ENCODE measurements at places on chromosomes 7 and 10.
A peak's percentile ranks its signal among the peaks of the same experiment; 100 is the strongest.

DNA sequence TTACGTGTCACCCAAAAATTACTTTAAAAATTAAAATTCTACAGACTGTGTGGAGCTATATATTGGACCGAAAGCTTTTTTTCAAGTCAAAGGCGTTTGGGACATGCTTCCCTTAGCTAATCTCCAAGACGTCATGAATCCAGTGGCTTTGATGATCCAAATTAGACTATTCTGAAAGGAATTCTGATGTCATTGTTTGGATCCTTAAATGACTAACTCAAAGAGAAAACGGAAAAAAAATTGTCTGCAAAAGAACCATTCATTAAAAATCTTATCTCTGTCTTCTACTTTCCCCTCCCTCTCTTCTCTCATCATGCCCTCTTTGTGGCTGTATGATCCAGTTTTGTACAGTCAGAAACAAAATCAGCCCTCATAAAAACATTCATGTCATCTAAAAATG, 161.8 kb downstream of the ETV1 start:
- DNase-seq, result no peak

DNA sequence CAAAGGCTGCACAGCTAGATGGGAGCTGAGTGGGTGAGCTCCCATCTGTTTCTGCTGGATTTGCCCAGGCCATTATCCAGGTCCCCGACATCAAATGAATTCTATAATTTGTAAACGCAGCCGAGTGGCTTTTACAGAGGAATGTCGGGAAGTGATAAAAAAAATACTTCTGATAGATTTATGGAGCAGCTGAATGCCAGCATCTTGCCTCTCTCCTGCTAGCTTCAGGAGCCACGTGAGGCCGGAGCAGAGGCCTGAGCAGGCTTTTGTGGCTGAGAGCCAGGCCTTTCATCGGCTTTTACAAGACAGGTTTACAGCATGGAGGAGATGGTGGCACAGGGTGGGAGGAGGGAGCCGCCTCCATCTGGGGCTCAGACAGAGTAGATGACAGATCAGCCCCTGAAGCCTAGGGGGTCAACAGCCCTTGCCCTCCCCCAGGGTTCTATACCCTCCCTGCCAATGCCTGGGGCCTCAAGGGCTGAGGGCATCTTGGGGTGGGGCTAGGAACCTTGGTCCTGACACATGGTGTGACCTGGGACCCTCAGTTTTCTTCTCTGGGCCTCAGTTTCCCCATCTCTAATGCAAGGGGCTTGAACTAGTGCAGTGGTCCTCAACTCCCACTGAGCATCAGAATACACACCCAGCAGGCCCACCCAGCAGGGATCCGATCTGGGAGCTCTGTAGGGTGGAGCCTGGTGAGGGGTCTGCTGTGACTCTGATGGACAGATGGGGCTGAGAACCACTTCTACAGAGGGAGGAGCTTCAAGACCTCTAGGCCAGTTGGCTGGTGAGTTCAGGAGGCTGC, 44.2 kb upstream of the PCBD1 start:
- DNase-seq, result no peak

DNA sequence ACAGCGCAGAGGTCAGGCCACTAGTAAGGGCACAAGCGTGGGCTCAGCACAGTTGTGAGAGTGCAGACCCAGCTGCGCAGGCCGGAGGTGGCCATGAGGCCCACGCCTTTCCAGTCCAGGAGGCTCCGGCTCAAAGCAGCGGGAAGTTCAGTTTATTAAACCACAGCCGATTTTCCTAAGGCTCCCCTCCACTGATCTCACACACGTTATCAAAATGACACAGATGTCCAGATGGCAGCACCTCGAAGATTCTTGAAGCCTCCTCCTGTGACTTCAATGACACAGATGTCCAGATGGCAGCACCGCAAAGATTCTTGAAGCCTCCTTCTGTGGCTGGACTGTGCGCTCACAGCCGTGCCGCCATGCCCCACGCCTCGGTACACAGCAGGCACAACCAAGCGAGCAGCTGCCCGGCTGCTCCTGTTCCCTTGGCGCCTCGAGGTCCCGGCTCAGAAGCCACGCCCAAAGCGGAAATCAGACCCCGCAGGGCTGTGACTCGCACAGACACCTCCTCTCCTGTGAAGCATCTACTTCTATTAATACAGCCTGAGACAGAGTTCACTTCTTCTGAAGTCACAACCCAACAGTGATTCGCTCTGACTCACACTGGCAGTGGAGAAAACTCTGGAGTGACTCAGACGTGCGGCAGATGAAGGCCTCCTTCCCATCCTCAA, 122.7 kb downstream of the MAD1L1 start:
- DNase-seq, result no peak

DNA sequence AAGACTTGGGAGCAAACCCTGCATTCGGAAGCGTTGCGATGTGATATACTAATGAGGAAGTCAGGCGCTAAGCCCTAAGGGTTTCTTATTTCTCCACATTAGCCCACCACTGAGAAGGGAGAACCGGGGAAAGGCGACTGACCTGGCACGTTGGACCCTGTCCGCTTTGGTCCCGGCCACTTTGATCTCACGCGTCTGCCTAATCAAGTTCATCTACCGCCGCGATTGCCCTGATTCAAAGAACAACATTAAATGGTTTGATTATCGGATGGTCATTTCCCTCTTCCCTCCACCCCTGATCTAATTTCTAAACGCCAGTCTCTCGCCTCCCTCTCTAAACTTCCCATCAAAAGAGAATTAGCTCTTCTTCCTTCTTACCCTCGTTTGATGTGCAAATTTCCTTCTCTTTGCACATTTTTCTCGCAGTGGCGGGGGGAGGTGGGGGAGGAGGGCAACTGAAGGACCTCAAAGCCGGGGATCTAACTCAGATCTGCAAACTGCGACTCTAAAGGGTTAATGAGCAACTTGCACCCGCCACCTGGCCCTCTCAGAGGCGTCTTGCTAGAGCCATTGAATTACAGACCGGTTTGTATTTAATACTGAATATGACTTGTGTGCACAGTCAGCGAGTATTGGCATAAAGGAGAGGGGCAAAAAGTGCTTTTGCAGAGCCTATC, 687 bp upstream of the DKK1 start:
- peak; percentile 30 for DNase-seq

DNA sequence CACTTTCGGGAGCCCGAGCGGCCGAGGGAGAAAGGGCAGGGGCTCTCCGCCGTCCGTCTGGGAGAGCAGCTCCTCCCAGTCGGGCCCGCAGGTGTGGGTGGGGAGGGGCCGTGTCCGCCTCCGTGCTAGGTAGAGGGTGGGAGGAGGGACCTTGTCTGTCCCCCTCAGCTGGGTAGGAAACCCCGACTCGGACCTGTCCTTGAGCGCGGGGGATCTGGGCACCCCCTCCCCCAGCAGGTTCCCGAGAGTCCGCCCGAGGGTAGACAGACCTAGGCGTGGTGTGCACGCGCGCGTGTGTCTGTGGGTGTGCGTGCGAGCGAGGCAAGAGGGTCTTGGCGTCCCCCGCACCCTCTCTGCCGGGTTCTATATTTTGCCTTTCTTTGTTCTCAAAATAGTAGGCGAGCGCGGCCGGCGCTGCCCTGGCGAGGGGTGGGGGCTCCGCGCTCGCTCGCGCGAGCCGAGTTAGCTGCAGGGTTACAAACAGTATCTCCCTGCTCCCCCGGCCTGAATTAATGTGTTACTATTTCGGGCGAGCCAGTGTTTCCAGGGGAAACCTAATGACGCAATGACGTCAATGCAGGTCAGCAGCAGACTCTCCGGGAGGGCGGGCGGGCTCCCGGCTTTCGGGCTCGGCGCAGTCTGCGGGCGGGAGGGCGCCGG, 73.9 kb upstream of the LEP start:
- DNase-seq, result no peak

DNA sequence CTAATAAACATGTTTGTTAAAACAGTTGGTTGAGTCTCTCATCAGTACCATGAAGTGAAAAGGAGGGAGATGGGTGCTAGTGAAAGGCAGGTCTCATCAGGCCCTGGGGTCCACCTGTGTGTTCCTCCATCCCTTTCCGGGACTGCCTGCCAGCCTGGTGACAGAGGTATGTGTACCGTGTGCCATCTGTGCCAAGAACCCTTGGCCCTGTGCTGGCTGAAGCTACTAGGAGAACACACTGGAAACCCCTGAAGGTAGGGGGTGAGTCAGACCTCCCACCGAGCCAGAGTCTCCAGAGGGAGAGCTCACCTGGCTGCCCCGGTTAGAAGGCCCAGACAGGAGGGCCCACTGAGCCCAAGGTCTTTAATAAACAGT, 2.3 kb downstream of the DDIT4 start:
- no peak for DNase-seq

DNA sequence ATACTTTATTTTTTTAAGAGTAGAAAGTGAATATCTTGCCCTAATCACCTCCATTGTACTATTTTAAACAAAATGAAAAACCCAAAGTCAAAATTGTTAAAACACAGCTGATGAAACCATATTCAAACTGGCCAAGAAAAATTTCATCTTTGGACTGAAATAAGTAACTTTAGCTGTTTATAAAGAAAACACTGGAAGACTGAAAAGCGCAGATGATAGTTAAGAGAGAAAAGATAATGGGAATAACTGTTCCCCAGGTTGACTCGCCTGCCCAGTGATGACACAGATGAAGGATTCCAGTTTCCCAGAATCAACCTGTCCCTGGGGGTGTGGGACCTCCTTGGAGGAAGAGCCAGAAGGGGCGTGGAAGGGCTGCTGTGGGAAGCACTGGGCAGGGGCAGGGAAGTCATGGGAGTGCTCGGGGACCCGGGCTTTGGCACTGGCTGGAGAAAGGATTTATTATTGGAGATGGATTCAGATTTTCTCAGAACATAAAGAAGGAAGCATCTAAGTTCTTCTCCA, 43.1 kb downstream of the DENND2A start:
- no peak for DNase-seq

DNA sequence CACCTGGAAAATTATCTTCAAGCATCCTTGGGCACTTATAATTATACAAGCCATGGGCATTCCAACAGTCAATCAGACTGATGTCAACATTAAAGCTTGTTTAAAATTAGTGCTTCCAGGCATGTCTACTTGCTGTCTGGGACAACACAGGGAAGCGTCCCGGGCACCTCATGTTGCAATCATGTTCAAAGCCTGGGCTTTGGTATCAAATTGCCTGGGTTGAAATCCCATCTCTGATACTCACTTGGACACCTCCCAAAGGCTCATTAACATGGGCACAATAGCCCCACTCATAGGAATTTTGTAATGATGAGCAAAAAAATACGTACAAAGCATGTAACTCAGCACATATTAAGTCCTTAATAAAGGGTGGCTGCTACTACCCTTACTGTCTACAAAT, 14.4 kb downstream of the AIFM2 start:
- DNase-seq, result no peak

GRCh38 chr10:105239311-105240219, 598.5 kb downstream of the SORCS3 start:
- no peak for DNase-seq

- no peak for DNase-seq
Measured at GRCh38 chr7:132154248-132154647, 422.0 kb downstream of the PLXNA4 start.

DNA sequence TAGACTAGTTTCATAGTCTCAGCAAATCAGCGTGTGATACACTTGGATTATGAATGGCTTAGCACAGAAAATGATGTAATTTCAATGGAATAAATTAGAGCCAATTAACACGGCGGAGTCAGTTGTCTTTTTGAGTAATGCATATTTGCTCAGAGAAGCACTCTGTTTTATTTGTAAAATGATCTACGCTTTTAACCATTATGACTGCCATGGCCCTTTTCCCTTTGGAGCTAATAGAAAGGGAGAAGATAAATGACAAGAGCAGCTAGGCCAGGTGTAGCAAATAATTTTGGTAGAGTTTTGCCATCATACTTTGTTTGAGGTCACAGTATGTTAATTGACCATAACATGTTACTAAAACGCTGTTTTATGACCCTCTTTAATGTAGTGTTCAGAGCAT, 86.8 kb downstream of the GPR158 start:
- no peak for DNase-seq

GRCh38 chr7:103445228-103446048, 569 bp downstream of the SLC26A5 start:
- no peak for DNase-seq

DNA sequence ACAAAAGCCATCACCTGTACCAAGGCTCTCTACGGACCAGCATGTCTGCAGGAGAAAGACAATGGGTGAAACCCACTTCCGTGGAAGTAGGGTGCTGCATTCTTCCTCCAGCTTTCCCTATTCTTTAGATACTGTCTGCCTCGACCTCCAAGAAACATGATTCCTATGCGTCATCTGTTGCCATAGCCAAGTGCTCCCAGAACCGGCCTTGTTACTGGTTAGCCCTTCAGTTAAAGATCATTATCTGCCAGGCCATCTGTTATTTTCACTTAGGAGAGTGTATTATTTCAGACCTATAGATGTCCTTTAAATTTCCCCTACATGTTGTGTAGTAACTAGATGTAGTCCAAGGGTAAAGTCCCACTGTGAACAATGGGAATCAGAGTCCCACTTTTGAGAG, 89.0 kb upstream of the KIAA1217 start:
- DNase-seq, result no peak

GRCh38 chr10:110208614-110209453, 1.4 kb downstream of the MXI1 start:
- peak; percentile 60 for DNase-seq

DNA sequence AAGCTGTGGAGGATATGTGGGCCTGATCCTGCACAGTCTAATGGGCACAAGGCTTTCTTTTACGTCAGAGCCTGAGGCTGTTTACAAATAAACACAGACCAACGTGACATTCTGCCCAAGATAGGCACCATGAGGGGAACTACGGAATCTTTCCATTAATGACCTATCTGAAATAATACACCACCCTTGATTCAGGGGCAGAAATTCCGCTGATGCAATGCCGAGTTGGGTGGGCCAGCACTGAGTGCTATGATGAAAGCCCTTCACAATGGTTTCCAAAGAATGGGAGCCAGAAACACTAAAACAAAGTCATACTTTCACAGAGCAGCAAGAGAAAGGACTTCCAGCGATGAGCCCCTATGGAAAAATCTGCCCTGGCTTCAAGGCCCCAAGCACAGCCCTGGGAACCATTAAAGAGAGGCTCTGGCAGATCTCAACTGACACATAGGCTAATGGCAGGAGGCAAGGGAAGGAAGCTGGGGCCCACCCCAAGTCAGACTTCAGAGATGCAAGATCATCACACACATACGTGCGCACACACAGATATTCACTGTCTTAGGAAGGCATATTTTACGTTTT, 72.2 kb upstream of the DLX6 start:
- DNase-seq, result no peak

DNA sequence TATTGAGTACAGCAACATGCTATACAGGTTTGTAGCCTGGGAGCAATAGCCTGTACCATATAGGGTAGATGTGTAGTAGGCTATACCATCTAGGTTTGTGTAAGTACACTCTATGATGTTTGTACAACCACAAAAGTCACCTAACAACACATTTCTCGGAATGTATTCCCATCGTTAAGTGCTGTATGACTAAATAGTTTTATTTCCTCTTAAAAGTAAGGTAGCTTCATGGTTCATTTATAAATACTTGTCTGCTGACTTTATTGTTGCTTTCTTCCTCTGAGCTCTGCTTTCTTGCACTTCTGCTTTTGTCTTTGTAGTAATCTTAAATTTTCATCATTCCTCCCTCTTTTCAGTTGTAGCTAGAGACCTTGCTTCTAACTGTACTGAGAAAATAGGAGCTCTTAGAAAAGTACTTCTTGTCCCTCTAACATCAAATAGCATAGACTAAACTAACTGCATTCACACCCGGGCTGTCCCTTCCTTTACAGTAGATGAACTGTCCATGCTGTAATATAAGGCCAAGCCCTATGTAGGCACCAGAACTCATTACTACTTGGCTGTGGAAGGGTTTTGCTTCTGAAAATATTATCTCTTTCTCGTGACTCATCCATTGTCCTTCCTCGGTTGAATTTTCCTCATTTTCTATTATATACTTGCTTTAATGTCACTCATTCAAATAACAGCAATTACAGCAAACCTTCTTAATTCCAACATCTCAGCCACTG, 55.4 kb upstream of the FAM3C start:
- no peak for DNase-seq

- DNase-seq, result no peak
Measured at GRCh38 chr10:76341740-76342139, 910.3 kb downstream of the LRMDA start.

Data from HuH-7 (cell line).